Memory B cell (primary cell): ENCODE measurements at places on chromosomes 5 and 9.

DNA sequence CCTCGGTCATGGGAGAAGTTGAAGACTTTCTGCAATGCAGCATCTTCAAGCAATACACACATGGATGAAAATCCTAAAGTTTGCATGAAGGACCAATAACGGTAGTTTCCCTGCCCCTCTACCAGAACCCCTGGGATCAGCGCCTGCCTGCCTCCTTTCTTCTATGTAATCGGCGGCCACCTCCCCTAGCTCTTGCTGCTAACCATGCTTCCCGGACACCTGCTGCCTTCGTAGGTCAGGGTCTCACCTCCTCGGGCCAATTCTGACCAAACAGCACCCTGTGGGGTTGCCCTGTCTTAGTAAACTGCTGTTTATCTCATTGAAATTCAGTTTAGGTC lies 388 bp upstream of the MED10 start:
- DNase-seq = no peak
- peak overlapping the region; percentile 94 for H3K4me3 ChIP-seq
- peaks cover 3% of the 10 kb centered on the region for H3K27me3 ChIP-seq
- peak overlapping the region; percentile 96 for H3K27ac ChIP-seq

GRCh38 chr5:50547303-50547702 lies 106.2 kb upstream of the EMB start:
- H3K4me3 ChIP-seq = no peak overlapping the region
- no peaks in the 10 kb centered on the region for H3K36me3 ChIP-seq
- peak overlapping the region; percentile 7 for H3K27ac ChIP-seq
- H3K27me3 ChIP-seq = no peaks in the 10 kb centered on the region

DNA sequence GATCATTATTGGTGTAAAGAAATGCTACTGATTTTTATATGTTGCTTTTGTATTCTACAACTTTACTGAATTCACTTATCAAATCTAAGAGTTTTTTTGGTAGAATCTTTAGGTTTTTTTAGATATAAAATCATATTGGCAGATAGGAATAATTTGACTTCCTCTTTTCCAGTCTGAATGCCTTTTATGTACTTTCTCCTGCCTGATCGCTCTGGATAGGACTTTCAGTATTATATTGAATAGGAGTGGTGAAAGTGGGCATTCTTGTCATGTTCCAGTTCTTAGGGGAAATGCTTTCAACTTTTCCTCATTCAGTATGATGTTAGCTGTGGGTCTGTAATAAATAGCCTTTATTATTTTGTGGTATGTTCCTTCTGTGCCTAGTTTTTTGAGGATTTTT lies 8.3 kb downstream of the AHRR start:
- H3K36me3 ChIP-seq = peaks cover 2% of the 10 kb centered on the region
- H3K27ac ChIP-seq = no peak overlapping the region
- no peak overlapping the region for H3K4me3 ChIP-seq
- H3K4me1 ChIP-seq = no peaks in the 10 kb centered on the region
- no peak for DNase-seq
- H3K27me3 ChIP-seq = peaks cover 13% of the 10 kb centered on the region

DNA sequence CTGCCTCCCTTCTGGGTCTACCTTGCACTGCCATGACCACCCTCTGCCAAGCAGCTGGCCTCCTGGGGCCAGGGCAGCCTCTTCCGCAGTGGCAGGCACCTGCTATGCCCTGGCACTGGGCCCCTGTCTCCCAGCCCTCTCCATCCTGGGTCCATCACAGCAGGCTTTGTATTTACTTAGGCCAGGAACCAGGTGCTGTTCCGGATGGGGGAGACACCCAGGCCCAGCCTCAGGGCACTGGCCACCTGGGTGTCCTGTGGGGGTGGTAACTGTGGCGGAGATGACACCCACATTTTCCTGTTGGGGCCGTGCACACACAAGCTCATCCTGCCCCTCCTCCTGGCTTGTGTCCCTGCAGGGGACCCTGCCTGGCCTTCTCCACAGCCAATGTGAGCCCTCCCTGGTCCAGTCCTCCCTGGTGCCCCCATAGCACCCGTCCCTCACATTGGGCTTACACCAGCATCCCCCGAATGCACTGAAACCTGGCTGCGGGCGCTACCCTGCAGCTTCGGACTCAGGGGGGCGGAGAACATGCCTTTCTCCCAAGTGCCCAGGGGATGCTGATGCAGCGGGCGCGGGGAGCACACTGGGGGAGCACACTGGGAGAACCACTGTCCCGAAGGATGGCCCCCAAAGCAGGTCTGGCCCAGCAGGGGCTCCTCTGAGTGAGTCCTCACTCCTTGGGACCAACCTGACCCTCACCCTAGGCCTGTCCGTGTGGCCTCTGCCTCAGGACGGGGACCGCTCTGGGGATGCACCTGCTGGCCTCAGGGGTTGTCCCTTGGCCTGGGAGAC lies 17.9 kb downstream of the FAM163B start:
- H3K27me3 ChIP-seq = peaks cover 22% of the 10 kb centered on the region
- H3K4me3 ChIP-seq = no peak overlapping the region
- no peaks in the 10 kb centered on the region for H3K36me3 ChIP-seq
- H3K4me1 ChIP-seq = no peaks in the 10 kb centered on the region

DNA sequence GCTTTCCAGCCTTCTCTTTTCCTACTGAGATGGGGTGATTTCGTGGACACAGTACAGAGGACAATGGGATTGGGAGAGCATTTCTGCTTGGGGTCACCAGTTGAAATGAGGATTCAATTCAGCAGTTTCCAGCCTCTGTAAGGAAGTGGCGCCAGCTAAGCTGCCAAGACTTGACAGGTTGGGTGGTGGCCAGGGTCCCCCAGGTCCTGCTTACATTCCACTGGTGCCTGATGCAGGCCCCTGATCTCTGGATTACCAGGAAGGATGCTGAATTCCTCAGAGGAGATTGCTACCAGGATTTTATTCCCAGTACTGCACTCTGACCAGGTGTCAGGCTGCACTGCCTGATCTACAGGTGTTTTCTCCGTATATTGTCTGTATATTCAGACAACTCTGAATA lies 119.7 kb downstream of the PSD2 start:
- DNase-seq = no peak
- H3K27ac ChIP-seq = no peak overlapping the region
- H3K36me3 ChIP-seq = no peaks in the 10 kb centered on the region
- H3K4me1 ChIP-seq = no peaks in the 10 kb centered on the region

DNA sequence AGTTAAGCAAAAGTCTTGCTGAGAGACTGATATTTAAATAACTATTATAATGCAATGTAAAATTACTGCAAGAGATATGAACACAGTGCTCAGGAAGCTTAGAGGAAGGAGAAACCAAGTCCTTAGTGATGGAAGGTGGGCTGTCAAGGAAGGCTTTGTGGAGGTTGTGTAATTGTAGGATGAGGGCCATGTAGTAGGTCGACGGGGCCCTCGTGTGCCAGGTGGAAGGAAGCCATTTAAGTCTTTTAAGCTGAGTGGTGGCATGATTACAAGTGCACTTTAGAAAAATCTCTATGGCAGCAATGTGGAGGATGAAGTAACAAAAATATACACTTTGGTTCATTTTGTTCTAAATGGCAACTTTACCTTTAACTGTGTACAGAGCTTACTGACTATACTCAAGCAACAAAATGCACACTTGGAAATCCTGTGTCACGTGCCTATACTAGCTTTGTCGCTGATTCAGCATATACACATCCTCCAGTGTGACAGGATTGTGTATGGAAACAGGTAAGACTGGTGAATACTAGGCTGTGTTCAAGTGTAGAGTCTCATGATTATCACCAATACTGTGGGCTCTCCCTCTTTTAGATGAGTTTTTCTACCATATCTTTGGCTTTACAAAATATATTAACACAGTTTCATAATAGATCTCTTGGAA lies 78.6 kb downstream of the TMC1 start:
- no peak for DNase-seq
- no peaks in the 10 kb centered on the region for H3K4me1 ChIP-seq
- no peak overlapping the region for H3K4me3 ChIP-seq
- peaks cover 2% of the 10 kb centered on the region for H3K27me3 ChIP-seq
- H3K36me3 ChIP-seq = no peaks in the 10 kb centered on the region
- no peak overlapping the region for H3K27ac ChIP-seq

DNA sequence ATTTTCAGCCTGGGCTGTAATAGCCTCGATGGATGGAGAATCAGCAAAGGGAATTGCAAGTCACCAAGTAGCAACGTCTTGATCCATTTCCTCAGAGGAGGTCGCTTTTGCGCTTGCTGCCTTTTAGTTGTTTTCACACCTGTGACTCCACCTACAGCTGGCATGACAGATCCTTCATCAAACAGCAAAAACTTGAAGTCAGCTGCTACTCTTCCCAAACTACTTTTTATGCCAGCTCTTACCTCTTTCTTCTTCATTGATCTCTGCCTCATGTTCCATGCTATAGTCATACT lies 107.7 kb downstream of the MAT2B start:
- H3K27ac ChIP-seq = no peak overlapping the region
- H3K36me3 ChIP-seq = no peaks in the 10 kb centered on the region
- H3K4me1 ChIP-seq = no peaks in the 10 kb centered on the region
- H3K27me3 ChIP-seq = peaks cover 6% of the 10 kb centered on the region
- no peak for DNase-seq
- no peak overlapping the region for H3K4me3 ChIP-seq

- H3K36me3 ChIP-seq = no peaks in the 10 kb centered on the region
- H3K27ac ChIP-seq = no peak overlapping the region
- no peak overlapping the region for H3K4me3 ChIP-seq
- no peak for DNase-seq
- no peaks in the 10 kb centered on the region for H3K4me1 ChIP-seq
- no peaks in the 10 kb centered on the region for H3K27me3 ChIP-seq
Measured at GRCh38 chr9:21542787-21543186, 60.7 kb upstream of the IFNE start.

DNA sequence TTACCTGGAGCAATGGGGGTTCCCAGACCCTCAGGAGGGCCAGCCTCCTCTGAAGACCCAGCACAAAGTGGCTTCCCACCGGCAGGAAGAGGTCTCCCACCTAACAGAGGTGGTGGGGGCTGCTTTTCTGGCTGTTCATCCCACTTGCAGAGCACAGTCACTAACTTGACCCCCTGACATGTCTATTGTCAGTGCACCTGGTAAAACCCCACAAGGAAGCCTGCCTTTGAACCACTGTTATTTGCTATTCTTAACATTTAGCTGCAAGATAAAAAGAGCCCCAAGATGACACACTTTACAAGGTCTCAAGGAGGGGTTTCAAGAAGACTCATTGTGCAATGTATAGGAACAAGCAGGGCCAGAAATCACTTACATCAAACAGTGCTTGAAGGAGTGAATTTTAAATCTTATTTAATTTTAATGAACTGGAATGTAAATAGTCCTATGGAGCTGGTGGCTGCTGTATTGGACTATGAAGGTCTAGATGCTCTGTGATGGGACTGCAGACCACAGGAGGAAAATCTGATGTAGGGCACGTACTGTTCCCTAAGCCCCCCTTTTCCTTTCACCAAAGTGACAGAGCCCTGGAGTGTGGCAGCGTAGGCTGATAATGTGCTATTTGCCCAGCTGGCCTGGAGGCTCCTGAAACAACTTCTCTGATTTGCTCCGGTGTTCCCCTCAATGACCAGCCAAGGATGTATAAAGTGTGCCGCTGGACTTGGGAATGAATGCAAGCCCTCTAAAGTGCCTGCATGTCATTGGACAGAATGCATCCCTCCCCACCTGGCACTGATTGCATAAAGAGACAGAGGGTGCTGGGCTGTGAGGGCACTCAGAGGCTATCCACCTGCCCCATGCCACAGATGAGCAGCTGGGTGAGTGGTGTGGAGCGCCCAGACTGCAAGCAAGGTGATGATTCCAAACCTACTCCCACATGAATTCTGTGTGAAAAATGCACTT lies 80.2 kb downstream of the PTPN3 start:
- H3K4me1 ChIP-seq = peaks cover 31% of the 10 kb centered on the region
- H3K27ac ChIP-seq = peak overlapping the region; percentile 90
- H3K4me3 ChIP-seq = no peak overlapping the region
- peaks cover 9% of the 10 kb centered on the region for H3K27me3 ChIP-seq
- no peak for DNase-seq

DNA sequence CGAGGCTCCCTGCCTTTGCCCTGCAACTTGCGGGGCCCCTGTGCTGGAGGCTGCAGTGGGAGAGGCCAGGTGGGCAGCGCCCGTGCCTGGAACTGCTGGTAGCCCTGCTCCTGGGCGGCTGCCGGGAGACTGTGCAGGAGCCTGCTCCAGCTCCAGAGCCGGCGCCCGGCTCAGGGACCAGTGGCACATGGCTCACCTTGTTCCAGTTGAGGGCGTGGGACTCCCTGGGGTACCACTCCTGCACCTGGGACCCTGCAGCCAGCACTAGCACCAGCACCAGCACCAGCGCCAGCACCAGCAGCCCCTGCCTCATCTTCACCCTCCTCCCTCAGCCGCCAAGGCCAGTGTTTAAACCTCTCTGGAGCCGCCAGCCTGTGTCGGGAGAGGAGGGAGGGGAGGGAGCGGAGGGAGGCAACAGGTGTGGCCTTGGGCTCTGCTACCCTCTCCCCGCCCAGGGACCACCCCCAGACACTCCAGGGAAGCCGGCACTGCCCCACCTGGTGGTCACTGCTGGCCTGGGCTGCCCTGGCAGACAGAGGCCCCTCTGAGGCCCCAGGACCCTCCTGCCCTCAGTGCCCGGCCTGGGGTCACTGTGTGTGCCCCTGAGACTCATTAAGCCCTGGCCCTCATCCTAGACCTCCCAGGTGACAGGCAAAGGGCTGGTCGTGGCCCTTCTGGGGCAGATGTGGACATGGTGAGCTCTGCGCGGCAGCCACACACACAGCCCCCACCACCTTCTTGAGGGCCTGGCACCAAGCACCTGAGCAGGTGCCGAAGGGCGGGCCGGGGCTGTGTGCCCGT lies at the start of gene LCN10:
TSS of gene LCN10 (minus strand) at position 350 of the 801 bp plus-strand sequence. CDS start at position 313, 37 bp downstream.
- peak within 1 kb of the TSS; percentile 79 for H3K27ac ChIP-seq
- H3K27me3 ChIP-seq = no peaks in the 10 kb centered on the region
- H3K4me3 ChIP-seq = peak within 1 kb of the TSS; percentile 92
- no peak for DNase-seq
- H3K4me1 ChIP-seq = peaks cover 19% of the 10 kb centered on the region

- no peaks in the 10 kb centered on the region for H3K27me3 ChIP-seq
- no peak for DNase-seq
- no peak overlapping the region for H3K4me3 ChIP-seq
- peaks cover 21% of the 10 kb centered on the region for H3K4me1 ChIP-seq
- H3K36me3 ChIP-seq = no peaks in the 10 kb centered on the region
Measured at GRCh38 chr9:93048566-93049448, 9.7 kb upstream of the SUSD3 start.

DNA sequence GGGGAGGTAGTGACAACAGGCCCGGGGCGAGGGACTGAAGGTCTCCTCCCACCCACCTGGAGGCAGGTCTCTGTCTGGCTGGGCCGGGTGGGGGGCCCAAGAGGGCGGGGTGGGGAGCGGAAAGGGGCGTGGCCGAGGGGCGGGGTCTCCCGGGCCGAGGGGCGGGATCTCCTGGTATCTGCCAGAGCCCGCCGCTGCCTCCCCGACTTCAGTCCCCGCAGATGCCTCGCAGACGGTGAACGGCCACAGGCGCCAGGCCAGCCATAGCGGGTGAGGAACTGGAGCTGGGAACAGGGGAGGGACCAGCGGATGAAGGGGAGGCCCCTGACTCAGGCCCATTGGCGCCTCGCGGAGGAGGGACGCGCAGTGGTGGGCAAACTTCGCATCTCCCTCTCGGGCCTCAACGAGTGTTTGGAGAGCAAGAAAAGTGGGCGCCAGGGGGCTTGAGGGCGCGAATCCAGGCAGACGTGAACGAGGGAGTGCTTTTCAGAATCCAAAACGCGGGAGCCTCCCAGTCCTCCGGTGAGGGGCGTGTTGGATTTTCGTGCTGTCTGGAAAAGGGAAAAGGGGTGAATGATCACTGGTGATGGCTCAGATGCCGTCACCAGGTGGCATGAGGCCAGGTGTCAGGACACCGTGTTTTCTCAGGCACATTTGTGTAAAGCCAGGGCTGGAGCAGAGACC lies at the start of gene ADGRD2:
TSS of gene ADGRD2 (plus strand) at position 211 of the 684 bp plus-strand sequence. CDS start 1,216 bp downstream, outside the sequence.
- peaks cover 28% of the 10 kb centered on the region for H3K27me3 ChIP-seq
- peak within 1 kb of the TSS; percentile 11 for H3K4me3 ChIP-seq
- peaks cover 4% of the 10 kb centered on the region for H3K4me1 ChIP-seq
